ENCODE measurements at places on chromosomes 3 and 15. TPM values are rescaled to one million over a fixed set of nuclear protein-coding genes. Genes with fewer than 3 reads are reported as not detected.

DNA sequence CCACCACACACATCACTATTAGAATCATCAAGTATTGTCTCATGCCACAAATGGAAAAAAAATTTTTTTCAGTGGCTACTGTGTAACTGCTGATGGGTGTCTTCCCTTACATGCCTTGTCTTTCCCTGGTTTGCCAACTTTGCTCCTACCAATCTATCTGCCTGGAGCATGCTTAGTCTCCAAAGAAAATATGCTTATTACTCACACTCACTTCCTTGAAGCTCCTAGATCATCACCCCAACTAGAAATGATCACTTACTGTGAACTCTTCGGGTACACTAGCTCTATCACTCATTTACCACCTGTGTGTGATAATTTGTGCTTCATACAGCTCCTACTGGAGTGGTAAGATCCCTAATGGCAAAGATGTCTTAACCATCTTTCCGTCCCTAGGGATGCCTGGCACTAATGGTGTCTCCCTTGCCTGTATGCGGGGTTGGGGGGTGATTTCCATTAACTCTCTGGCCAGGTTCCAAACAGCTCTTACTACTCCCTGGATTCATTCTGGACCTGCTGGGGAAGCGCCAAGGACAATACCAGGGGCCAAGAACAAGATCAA is 799 bp downstream of the VPS33B start:
- H3K27me3 ChIP-seq, result no peaks in the 10 kb centered on the region
- H3K4me3 ChIP-seq, result peak overlapping the region; percentile 91
- H3K36me3 ChIP-seq, result no peaks in the 10 kb centered on the region

- no peaks in the 10 kb centered on the region for H3K27me3 ChIP-seq
- peaks cover 28% of the 10 kb centered on the region for H3K4me1 ChIP-seq
- H3K27ac ChIP-seq, result no peak overlapping the region
- peaks cover 94% of the 10 kb centered on the region for H3K36me3 ChIP-seq
- no peak overlapping the region for H3K4me3 ChIP-seq
Observed at GRCh38 chr3:12835052-12835665, 6.2 kb downstream of the RPL32 start.

DNA sequence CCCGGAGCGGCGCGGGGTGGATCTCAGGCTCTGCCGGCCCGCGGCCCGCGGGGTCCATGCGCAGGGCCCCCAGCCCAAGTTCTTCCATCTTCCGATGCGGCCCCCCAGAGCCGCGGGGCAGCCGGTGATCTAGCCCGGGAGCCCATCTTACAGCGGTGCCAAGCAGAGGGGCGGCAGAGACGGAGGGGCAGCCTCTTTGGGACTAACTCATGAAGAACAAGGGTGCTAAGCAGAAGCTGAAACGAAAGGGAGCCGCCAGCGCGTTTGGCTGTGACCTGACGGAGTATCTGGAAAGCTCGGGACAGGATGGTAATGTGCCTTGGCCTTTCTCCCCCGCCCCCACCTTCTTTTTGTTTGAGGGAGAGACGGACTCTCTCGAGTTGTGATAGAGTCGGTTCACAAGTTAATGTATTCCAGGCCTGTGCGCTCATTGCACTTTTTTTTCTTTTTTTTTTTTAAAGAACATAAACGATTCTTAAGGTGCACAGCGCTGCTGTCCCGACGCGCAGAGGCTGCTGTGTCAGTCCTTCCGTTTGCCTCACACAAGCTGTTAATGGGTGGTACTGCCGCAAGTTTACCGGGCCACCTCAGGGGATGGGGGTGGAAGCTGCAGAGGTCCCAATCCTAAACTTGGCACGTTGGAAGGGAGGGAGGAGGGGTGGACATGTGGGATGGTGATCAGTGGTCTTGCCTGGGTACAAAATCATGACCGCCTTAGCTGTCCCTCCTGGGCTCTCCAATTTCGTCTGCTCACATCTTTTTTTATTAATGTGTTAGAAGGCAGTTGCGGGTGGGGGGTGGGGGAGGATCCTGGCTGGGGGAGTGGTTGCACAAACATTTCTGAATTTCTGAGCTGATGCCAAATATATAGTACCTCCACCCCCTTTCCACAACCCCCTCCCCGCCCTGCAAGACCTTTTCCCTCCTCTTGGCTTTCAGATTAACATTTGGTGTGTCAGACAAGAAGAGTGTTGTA is 801 bp downstream of the ARHGAP31 start:
- H3K27ac ChIP-seq, result peak overlapping the region; percentile 90
- H3K4me3 ChIP-seq, result peak overlapping the region; percentile 79
- peak; percentile 66 for DNase-seq

DNA sequence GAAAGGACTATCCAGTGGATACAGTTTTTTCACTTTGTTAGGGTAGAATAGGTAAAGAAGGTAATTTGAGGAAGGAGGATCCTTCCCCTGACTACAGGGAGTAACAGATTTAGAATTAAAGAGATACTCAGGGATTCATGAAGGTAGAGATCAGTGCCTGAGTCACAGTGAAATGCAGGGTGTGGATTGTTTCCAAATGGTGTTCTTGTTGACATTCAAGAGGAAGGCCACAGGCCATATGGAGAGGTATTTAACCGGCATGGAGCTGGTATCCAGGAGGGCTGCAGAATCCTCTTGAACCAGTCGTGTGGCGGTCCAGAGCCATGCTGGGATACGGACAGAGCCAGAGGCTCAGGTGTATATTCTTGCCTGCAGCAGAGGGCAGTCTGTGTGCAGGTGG is 28.2 kb downstream of the GYG1 start:
- no peak for DNase-seq
- no peaks in the 10 kb centered on the region for H3K36me3 ChIP-seq
- no peaks in the 10 kb centered on the region for H3K27me3 ChIP-seq

Gene CHRD
- total RNA-seq, result 0.53 TPM

Gene UNC13C
- total RNA-seq, result 0.57 TPM

DNA sequence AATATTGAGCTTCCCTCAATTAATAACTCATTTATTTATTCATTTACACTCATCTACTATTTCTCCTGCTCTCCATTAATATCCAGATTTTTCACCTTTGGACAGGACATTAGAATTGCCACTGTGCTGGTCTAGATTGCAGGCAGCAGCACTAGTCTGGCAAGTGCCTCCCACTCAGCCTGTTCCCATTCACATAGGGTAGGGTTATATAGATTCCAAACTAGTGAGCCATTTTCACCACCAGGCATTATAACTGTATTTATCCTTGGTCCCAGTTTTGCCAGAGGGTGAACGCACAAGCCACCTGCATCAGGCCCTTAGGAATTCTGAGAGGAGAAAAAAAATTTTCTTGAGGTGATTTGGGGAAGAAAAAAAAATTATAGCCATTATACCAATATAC is 44.5 kb downstream of the ANAPC13 start:
- H3K27me3 ChIP-seq, result no peaks in the 10 kb centered on the region
- no peak overlapping the region for H3K4me3 ChIP-seq
- no peaks in the 10 kb centered on the region for H3K4me1 ChIP-seq
- H3K36me3 ChIP-seq, result no peaks in the 10 kb centered on the region
- DNase-seq, result no peak

DNA sequence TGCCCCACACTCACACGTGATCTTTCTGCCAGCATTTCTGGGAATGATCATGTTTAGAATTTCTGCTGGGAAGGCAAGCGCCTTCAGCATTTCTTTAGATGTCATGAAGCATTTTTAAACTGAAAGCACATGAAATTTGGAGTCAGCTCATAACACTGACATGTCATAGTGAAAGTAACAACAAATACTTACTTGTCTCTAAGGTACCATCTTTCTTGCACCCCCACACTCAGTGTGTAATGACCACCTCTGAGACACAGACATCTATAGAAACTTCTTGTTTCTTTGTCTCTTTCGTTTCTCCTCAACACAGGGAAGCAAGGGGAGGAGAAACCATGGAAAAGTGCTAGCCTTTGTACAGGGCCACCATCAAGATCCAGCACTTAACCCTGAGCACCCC is 171.7 kb downstream of the RORA start:
- no peak for DNase-seq
- H3K4me1 ChIP-seq, result no peaks in the 10 kb centered on the region
- no peaks in the 10 kb centered on the region for H3K36me3 ChIP-seq
- no peak overlapping the region for H3K4me3 ChIP-seq
- no peaks in the 10 kb centered on the region for H3K27me3 ChIP-seq

Gene AHSG
- not detected for total RNA-seq

- H3K27ac ChIP-seq, result no peak overlapping the region
- H3K4me3 ChIP-seq, result no peak overlapping the region
- no peak for DNase-seq
- H3K27me3 ChIP-seq, result no peaks in the 10 kb centered on the region
- H3K4me1 ChIP-seq, result no peaks in the 10 kb centered on the region
Observed at GRCh38 chr3:10907262-10907661, 85.3 kb upstream of the SLC6A1 start.

Gene FBXL2
- 1.2 TPM for total RNA-seq

Gene LINS1
- 12.2 TPM for total RNA-seq

Gene ZPLD1
- not detected for total RNA-seq

DNA sequence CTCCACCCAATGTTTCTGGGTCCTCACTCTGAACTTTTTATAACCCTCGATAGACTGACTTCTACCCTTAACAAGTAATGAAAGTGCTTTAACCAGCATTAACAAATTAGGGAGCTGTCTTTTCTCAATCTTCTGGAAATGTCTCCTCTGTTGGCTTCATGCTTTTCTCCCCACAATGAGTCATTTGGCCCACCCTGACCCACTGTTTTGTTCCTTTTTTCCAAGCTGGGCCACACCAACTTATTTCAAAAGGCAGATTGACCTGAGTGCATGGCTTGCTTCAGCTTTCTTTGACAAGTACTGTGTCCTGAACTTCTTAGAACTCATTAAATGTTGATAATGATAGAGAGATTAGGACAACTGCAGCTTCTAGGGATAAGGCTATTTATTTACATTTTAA is 199.6 kb upstream of the SEMA6D start:
- H3K36me3 ChIP-seq, result no peaks in the 10 kb centered on the region
- H3K4me1 ChIP-seq, result no peaks in the 10 kb centered on the region
- no peaks in the 10 kb centered on the region for H3K27me3 ChIP-seq
- H3K4me3 ChIP-seq, result no peak overlapping the region
- no peak for DNase-seq

Gene SLC2A2
- total RNA-seq, result 107 TPM

DNA sequence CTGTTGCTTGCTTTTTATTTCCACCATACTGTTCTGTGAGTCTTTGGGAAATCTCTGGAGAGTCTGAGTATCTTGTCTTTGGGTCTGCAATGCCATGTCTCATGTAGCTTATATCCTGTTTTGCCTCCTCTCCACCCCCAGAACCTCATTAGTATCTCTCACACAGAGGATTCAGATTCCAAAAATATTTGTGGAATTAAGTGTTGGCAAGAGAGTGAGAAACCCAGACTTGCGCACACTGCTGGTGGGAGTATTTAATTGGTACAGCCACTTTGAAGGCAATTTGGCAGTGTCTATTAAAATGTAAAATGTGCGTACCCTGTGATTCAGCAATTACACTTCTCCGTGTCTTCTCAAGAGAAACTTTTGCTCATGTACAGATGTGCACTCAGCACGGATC is 68.6 kb downstream of the ZNF621 start:
- no peaks in the 10 kb centered on the region for H3K4me1 ChIP-seq
- no peak overlapping the region for H3K27ac ChIP-seq
- H3K27me3 ChIP-seq, result no peaks in the 10 kb centered on the region

Gene TPRG1
- 0.66 TPM for total RNA-seq

- H3K4me3 ChIP-seq, result no peak overlapping the region
- H3K27me3 ChIP-seq, result no peaks in the 10 kb centered on the region
- H3K4me1 ChIP-seq, result no peaks in the 10 kb centered on the region
- no peaks in the 10 kb centered on the region for H3K36me3 ChIP-seq
- H3K27ac ChIP-seq, result no peak overlapping the region
Observed at GRCh38 chr3:187986514-187986934, 167.4 kb upstream of the LPP start.

DNA sequence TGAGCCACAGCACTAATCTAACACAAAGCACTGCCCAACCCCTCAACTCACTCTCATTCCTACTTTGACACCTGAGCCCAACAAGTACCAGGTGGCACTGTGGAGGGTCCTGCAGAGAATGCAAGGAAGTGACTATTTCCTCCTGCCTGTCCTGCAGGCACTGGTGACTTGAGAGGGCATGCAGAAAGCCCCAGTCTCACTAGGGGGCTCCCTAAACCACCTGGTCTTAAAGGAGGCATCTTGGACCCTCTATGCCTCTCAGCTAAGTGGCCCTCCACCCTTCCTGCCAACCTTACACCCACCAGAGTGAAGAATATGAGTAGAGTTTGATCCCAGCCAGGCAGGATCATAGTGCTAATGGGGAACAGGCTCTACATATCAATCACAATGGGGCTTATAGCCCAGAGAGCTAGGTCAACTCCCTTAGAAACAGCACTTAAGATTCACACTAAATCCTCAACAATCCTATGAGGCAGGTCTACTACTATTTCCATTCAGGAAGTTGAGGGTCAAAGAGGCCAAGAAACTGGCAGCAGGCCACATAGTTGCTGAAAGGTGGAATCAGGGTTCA is 15.2 kb downstream of the TRAIP start:
- no peaks in the 10 kb centered on the region for H3K36me3 ChIP-seq
- DNase-seq, result peak; percentile 55
- H3K27ac ChIP-seq, result no peak overlapping the region
- no peak overlapping the region for H3K4me3 ChIP-seq
- H3K27me3 ChIP-seq, result no peaks in the 10 kb centered on the region

- H3K27ac ChIP-seq, result peak overlapping the region; percentile 42
- no peaks in the 10 kb centered on the region for H3K4me1 ChIP-seq
- H3K36me3 ChIP-seq, result no peaks in the 10 kb centered on the region
- no peak overlapping the region for H3K4me3 ChIP-seq
- H3K27me3 ChIP-seq, result no peaks in the 10 kb centered on the region
Observed at GRCh38 chr15:39313467-39313866, 267.4 kb upstream of the THBS1 start.

- DNase-seq, result peak; percentile 82
- H3K36me3 ChIP-seq, result peaks cover 17% of the 10 kb centered on the region
- H3K27ac ChIP-seq, result peak overlapping the region; percentile 58
- no peaks in the 10 kb centered on the region for H3K27me3 ChIP-seq
- no peak overlapping the region for H3K4me3 ChIP-seq
- peaks cover 6% of the 10 kb centered on the region for H3K4me1 ChIP-seq
Observed at GRCh38 chr15:65055201-65055870, 10.1 kb downstream of the SLC51B start.

GRCh38 chr15:80072285-80072994 is 13.0 kb downstream of the ZFAND6 start:
- DNase-seq, result no peak
- no peak overlapping the region for H3K27ac ChIP-seq
- no peaks in the 10 kb centered on the region for H3K27me3 ChIP-seq
- H3K4me3 ChIP-seq, result no peak overlapping the region
- H3K4me1 ChIP-seq, result no peaks in the 10 kb centered on the region

Data from Peyer's patch (tissue), 4 donors.